ENCODE measurements at places on chromosomes 5 and 9. TPM values are rescaled to one million over a fixed set of nuclear protein-coding genes. Genes with fewer than 3 reads are reported as not detected.

Gene FYB1
- total RNA-seq: 0.11 TPM

Gene IL9
- total RNA-seq: not detected

Gene PAXX
- total RNA-seq: 18.8 TPM

Gene STK32A
- 0.25 TPM for total RNA-seq

Gene PCDHGA10
- 34.0 TPM for total RNA-seq

Gene IL13
- total RNA-seq: not detected

Gene PTPRD
- 84.0 TPM for total RNA-seq

Gene GALNT12
- 1.7 TPM for total RNA-seq

Gene ROR2
- 4.9 TPM for total RNA-seq

Gene SMARCA2
- 49.9 TPM for total RNA-seq

Gene GARIN3
- not detected for total RNA-seq

Gene HAUS6
- 13.7 TPM for total RNA-seq

Gene LCN2
- not detected for total RNA-seq
